ENCODE measurements at places on chromosomes 2 and 18. TPM values are rescaled to one million over a fixed set of nuclear protein-coding genes. Genes with fewer than 3 reads are reported as not detected.

The UGT1A8 gene
- not detected for total RNA-seq

The GATA6 gene
- total RNA-seq, result 2.1 TPM

The ZNF638 gene
- 130 TPM for total RNA-seq

The VIL1 gene
- total RNA-seq, result 0.50 TPM

The GRB14 gene
- total RNA-seq, result 7.8 TPM

The PTCD3 gene
- 79.2 TPM for total RNA-seq

DNA sequence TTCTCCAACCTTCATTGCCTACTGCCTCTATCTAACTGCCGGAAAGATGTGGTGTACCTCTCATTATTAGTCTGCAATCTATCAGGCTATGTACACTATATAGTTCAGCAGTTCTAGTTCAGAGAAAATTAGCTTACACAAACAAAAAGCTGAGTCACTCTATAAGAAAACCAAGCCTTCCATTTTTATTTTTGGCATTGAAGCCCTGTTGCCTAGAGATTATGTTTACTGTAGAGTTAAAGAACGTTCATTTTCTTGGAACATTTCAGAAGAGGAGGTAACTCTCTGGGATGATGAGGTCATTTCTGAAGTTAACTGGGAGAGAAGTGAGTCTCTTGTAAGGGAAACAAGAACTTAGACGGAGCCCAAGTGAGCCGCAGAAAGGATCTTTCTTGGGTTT lies 133.5 kb downstream of the FAM124B start:
- peak; percentile 81 for ATAC-seq

DNA sequence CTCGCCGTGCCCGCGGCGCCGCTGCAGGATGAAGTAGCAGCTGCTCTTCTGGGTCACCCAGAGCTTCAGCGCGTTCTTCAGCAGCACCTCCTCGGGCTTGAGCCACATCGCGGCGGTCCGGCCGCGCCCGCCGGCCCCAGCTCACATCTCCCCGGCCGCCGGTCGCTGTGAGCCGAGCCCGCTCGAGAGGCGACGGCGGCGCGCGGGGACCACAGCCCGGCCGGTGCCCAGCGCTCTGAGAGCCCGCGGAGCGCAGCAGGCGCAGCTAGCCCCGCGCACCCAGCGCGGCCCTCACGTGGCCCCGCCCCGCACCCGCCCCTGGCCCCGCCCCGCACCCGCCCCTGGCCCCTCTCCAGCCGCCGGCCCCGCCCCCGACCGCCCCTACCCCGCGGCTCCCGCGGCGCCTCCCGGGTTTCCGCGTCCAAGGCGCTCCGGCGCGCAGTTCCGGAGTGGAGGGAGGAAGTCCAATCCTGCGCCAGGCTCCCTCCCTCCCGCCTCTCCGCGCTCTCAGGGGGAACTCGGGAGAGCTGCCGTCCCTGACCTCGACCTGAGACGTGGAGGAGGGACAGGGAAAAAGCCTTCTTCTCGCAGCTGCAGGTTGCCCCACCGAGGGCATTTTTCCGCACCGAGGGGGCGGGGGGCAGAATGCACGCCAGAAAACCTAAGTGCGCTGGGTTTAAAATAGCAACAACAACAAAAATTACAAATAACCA lies at the start of gene TBC1D8:
TSS of gene TBC1D8 (minus strand) at position 237 of the 713 bp plus-strand sequence. CDS start at position 108, 129 bp downstream.
- peak; percentile 87 for ATAC-seq

DNA sequence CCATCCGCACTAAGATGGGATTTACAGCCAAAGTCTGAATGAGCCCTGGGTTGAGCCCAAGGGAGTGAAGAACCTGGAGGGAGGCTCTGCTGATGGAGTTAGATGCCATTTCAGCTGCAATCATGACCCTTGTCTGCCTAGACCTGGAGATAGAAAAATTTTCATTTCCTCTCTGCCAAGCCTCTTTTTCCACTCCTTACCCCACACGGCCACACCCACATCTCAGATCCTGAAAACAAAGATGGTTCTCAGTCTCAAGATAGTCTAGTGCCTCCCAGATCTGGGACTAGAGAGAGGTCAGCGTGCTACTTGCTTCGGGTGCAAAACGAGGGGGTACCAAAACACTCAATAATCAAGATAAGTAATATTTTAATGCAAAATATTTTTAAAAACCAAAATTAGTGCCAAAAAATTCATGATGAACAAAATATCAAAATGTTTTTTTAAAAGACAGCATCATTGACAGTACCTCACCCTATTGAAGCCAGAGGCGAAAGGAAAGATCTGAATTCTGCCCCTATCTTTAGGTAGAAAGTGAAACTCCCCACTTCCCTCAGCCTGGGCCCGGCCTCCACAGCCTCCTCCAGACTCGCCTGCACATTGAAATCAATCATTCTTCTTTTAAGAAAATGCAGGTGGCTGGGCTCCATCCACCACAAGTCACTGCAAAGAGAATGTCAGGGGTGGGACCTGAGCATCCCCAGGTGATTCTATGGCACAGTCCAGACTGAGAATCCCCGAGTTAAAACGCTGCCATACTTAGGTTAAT lies 57.8 kb upstream of the GPR45 start:
- no peak for ATAC-seq

- no peak for ATAC-seq
Measured at GRCh38 chr2:182426918-182427240, at the start of gene PDE1A. Gene PDE1A, minus strand, starts transcription at chr2:182427036.

DNA sequence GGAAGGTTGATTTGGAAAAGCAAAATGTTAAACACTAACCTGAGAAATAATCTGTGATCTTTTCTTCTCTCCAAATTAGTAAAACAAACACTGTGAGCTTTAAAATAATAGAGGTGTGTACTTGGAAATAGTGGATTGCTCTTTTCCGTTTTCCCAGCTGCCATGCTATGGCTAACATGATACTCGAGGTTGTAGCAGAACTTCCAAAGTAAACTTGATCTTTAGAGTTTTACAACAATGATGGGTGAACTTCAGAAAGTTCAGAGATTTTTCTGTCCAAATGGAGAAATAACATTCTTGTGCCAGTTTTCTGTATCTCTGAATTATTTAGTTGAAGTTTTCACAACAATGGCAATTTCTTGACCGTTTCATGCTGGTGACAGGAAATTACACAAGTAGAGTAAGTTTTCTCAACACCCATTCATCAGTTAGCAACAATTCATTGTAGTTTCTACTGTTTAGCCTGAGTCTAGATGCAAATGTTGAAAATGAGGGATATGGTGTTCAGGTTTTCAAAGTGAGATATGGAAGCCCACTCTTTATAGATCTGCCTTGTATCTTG lies 135.3 kb upstream of the CTAGE1 start:
- no peak for ATAC-seq

- ATAC-seq, result peak; percentile 83
Measured at GRCh38 chr18:75478996-75479880, 51.7 kb upstream of the SMIM21 start.

DNA sequence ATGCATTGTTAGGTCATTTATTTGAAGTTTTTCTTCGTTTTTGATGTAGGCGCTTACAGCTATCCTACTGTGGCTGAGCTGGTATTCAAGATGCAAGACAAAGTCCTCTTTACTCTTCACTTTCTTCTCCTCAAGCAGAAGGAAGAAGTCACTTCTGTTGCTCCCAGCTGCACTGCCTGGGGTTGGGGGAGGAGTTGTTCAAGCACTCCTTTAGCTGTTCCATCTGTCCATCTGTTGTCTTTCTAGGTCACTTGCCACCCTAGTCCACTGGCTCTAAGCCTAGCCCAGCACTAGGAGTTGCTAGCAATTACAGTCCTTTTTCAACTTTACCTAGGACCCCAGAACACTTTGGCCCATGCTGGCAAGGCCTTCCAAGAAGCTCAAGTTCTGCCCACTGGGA lies 200.6 kb upstream of the RBMS1 start:
- ATAC-seq, result no peak

DNA sequence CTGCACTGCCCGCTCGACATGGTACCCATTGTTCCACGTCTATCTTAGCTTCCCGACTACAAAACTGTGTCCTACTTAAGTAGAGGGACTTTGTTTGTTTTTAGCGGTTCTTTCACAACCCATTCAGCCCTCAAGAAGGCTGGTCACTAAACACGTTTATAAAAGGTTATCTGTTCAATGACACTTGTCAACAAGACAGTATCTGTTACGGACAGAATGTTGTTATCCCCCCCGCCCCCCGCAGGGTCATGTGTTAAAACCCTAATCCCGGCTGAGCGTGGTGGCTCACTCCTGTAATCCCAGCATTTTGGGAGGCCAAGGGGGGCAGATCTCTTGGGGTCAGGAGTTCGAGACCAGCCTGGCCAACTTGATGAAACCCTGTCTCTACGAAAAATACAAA lies 40.4 kb upstream of the CREG2 start:
- ATAC-seq, result no peak

- no peak for ATAC-seq
Measured at GRCh38 chr2:60960706-60961105, 56.8 kb upstream of the PEX13 start.

DNA sequence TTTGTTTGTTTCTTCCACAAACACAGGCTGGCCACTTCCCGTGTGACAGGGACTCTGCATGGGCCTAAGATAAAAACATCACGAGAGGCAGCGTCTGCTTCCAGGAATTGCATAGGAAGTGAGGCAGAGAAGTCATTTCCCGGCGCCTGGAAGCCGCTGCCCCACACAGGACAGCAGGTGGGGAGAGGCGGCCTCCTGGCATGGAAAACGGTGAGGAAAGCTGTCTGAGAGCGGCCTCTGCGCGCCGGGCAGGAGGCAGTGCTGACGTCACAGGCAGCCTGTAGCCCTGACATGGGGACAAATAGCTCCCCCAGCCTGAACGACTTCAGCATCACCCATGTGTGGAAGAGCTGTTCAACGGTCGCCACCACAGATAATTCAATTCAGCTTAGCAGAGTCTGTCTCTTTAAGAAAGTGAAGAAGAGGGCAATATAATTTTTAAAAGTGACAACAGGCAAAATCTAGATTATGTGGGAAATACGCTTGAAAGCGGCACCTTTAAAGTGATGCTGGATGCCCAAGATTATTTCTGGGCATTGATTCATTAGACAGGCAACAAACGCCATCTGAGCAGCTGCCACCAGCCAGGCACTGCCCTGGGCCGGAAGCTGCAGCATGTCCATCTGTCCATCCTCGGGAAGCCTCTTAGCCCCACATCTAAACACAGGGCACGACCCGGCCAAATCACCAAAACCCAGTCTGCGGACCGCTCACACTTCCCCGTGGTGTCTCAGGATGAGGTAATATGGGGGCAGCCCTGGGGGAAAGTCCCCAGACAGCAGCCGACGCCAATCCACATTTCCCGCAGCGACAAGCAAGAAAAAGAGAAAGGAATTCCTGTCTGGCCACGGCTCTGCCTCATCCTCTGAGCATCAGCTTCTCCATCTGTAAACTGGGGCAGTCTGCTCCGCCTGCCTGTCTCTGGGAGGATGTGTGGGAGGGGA lies 138.9 kb downstream of the PXDN start:
- peak; percentile 50 for ATAC-seq

- peak; percentile 15 for ATAC-seq
Measured at GRCh38 chr2:195364015-195364965, 292.7 kb upstream of the SLC39A10 start.

DNA sequence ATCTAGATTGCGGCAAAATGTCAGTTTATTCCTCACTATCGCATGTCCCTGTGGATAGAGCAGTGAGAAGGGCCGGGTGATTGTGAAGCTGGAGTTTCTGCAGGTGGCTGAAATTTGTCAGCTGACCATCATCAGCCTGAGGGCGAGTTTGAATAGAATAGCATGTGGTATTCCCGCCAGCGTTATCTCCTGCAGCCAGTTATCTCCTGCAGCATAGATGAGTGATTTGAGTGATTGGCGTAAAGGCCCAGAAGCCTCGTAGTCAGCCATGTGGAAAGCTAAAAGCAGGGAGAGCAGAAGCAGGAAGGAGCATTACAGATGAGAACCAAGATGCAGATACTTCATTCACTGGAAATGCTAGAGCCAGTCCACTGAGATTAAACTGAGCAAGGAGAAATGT lies 65.5 kb downstream of the CABLES1 start:
- ATAC-seq, result no peak

GRCh38 chr2:161139098-161139987 lies 20.9 kb upstream of the TANK start:
- ATAC-seq, result no peak

DNA sequence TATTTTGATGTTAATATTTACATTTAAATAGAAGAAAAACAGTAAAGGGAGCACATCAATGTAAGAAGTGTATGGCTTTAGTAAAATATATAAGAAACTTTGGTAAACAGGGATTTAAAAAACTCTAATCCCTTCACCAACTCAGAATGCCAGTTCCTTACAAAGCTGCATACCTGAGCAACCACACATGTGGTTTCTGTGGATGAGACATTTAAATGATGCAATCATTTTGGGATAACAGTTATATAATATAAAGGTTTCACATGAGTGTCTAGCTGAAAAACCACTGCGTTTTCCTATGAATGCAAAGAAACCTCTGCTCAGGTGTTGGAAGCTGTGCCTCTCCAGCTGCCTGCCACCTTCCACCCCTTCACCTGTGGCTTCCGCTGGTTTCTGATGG lies 209.1 kb upstream of the REV1 start:
- no peak for ATAC-seq

- no peak for ATAC-seq
Measured at GRCh38 chr2:217222309-217222910, 362.5 kb upstream of the TNP1 start.

All from motor neuron (in vitro differentiated cells).